Kasumi-1 (cell line): ENCODE measurements at places on chromosomes 2 and 18.
A peak's percentile ranks its signal among the peaks of the same experiment; 100 is the strongest.

DNA sequence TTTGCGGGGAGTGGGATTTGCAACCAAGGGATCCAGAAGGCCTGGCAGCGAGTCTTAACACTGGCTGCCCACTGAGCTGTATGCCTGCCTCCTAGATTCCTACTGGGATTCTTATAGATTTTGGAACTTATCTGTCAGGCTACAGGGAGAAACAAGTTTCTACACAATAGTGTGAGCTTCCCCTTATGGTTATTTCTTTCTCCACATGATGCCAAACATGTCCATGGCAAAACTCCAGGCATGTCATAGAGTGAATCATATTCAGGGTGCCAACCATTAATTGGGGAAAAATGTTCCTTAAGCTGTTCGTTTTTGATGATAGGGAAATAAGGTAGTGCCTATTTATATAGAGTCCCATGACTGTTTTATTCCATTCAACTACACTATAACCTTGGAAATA, 1185.2 kb upstream of the CELF4 start:
- DNase-seq, result no peak

- DNase-seq, result no peak
These were observed at the start of gene L3MBTL4 for GRCh38 chr18:6414723-6415417. L3MBTL4 (minus strand) TSS chr18:6414911; CDS start chr18:6311625, 103,286 bp downstream.

DNA sequence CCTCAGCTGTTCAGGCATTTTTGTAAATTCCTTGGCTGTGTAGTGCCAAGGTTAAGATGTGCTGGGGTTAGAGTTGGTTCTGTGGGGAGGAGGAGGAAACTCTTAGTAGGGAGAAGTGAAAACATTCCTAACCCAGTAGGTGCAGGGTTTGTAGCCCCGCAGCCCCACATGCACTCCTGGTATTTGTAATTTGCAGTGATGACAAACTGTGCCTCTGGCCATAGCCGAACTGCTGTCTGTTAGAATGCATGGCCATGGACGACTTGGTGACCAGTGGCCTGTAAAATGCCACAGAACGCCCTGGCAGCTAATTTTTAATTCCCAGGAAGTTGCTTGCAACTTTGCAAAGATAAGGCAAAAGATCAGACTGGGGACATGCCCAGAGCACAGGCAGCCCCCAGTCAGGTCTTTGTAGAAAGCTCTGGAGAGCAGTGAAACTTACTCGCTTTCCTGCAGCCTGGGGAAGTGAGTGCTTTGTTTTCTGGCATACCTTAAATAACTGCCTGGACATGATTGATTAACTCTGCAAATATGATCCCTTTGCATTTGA, 38.4 kb downstream of the LYPD6B start:
- DNase-seq, result no peak

DNA sequence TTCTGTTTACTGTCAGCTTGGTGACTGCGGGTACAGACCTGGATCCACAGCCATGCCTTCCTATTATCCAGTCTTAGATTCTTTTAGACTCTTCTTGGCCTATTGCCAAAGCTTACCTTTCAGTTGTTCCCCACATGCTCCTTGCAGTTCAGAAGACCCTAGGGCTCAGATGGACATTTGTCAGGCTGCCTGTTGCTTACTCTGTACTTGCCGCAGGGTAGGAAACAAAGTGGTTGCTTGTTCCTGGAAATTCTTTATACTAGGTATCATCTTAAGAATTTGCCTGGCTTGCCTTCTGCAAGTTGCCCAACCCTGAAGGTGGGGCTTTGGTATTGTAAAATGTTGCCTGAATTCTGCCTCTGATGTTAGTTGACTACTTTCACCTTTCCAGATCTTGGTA, 24.4 kb downstream of the CD28 start:
- no peak for DNase-seq

DNA sequence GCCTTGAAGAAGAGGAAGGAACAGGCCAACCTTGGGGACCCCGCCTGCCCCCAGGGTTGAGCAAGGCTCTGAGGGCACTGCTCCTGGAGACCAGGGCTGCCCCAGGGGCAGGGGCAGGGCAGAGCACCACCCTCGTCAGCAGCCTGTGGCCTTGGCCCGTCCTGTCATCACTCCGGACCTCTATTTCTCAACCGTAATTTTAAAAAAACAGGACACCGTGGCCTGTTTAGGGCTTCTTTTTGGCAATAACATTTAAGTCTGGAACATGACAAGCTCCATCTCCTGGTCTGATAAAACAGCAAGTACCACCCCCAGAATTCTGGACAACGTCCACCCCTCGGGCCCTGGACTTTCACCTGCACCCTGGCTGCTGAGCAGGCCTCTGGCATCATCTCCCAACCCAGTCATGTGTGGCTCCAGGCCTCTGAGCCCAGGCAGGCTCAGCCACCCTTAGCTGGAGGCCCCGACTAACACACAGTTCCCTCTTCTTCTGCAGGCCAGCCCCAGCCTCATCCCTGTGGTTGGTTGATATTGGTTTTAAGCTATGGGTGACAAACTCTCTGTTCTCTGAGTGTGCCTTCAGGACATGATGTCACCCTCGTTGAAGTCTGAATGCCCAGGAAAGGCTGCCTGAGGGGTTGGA, 22.6 kb upstream of the ID2 start:
- DNase-seq, result peak; percentile 43

- no peak for DNase-seq
These were observed 432.8 kb upstream of the SYT4 start for GRCh38 chr18:43710135-43710534.

DNA sequence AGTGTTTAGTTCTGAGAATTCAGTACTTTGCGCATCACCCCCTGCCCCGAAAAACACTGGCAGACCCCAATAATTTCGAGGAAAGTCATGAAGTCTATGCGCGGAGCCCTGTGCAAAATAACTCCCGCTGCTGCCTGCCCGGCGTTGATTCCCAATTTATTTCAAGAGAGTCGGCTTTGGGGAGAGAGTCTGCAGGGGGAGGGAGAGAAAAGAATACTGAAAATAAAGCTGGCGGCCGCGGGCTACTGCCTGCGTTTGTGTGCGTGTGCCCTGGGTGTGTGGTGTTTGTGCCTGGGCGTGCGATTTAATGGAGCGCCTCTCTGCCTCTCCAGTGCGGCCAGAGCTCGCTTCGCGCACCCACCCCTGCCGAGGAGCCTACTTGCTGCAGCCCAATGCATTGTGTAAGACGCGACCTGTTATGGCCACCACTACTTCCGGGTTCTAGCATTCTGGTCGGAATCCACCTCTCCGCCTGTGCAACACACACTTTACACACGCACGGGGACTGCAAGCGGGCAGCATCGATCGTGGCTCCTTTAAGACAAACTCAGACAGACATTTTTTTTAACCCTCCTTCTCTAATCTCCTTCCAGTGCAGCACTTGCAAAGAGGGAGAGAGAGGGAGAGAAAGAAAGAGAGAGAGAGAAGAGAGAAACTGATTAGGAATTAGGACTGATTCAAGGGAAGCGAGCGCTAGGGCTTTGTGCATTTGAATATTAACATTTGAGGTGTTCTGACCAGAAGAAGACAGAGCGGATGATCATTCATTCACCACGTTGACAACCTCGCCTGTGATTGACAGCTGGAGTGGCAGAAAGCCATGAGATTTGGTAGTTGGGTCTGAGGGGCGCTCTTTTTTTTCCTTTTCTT, at the start of gene MEIS1:
Gene MEIS1, plus strand, starts transcription at position 447 of the 870 bp plus-strand sequence. CDS start 732 bp downstream, outside the sequence.
- peak; percentile 86 for DNase-seq

DNA sequence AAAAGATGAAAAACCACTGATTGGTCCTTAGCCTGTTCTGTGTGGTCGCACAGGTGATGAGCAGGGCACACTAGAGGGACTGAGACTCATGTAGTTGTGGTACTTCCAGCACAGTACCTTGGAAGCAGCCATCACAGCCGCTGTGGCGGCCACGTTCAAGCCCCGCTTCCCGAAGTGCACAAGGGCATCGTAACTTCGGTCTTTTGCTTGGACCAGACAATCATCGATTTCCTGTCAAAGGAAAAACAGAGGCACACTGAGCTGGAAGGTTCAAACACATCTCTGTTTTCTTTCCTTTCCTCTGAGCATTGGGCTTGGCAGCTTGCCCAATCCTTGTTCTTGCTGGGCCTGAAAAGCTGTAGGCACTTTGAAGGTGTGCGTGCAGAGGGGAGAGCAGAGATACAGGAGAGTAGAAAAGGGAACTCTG, 52.6 kb downstream of the MRPL35 start:
- DNase-seq, result no peak

DNA sequence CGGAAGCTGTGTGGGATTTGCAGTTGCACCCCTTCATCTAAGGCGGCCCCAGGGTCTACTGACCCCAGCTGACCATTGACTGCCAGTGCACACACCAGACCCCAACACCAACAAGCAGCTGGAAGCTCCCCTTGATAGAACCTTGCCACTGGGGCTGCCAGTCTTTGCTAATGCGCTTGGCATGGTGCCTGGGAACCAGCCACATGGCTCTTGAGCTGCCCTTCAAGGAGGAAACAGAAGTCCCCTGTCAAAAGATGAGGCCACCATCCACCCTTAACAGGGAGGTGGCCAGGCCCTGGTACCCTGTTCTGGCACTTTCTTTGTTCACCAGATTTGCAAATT, 8.6 kb downstream of the ALPI start:
- no peak for DNase-seq

GRCh38 chr2:28952836-28953211, 28.3 kb upstream of the TOGARAM2 start:
- peak; percentile 67 for DNase-seq

- peak; percentile 92 for DNase-seq
These were observed 210.0 kb downstream of the RBM43 start for GRCh38 chr2:151051574-151052220.

- no peak for DNase-seq
These were observed 109.3 kb downstream of the FHOD3 start for GRCh38 chr18:36406805-36407204.

- peak; percentile 69 for DNase-seq
These were observed 530.3 kb upstream of the FSIP2 start for GRCh38 chr2:185208261-185208660.

- DNase-seq, result peak; percentile 59
These were observed 59.4 kb upstream of the MSTN start for GRCh38 chr2:190121971-190122370.

- DNase-seq, result no peak
These were observed 489.5 kb downstream of the IRS1 start for GRCh38 chr2:226310146-226310545.

DNA sequence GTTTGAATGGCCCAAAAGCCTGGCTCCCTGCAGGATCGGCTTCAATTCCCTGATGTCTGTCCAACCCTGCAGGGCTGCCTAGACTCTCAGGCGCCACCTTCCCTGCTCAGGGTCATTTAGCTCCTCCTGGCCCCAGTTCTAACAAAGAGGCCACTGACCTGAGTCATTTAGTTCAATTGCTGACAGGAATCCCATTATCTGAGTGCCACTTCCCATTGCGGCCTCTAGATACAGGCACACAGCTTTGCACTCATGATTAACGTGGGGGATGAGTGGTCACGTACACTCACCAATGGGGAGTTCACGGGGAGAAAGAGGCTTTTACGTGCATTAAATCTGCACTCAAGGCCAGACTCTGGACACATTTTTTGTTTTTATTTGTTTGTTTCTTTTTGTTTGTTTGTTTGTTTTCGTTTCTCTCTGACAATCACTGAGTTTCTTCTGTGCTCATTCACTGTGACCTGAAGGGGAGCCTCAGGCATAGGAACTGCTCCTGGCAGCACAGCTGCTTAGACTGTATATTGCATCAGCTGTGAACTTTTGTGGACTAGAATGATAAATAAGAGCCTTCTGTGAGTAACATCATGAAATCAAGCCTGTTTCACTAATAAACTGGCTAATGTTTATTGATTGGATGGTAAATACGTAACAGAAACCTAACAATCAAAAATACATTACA, 118.9 kb upstream of the CTNNA2 start:
- DNase-seq, result no peak

- DNase-seq, result peak; percentile 66
These were observed 6.3 kb upstream of the RAB31 start for GRCh38 chr18:9701609-9702349.

- no peak for DNase-seq
These were observed 790.8 kb downstream of the SOCS6 start for GRCh38 chr18:71079606-71080005.

DNA sequence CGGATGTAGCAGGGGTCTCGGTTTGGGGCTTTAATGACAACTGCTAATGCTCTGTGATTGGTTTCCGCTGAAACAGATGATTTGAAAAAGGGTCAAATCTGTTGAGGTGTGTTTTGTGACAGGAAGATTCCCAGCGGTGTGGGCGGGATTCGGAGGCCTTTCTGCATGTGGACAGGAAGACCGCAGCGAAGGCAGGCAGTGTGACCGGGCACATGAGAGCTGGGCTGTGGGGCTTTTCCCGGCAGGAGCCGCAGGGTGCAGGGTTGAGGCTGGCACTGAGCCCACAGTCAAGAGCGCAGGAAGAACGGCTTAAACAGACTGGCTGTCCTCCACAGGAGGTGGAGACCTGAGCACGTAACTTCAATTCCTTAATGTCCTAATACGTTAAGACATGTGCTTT, 180.0 kb upstream of the TPO start:
- no peak for DNase-seq

- DNase-seq, result no peak
These were observed 31.3 kb upstream of the PPP1CB start for GRCh38 chr2:28720345-28720744.

DNA sequence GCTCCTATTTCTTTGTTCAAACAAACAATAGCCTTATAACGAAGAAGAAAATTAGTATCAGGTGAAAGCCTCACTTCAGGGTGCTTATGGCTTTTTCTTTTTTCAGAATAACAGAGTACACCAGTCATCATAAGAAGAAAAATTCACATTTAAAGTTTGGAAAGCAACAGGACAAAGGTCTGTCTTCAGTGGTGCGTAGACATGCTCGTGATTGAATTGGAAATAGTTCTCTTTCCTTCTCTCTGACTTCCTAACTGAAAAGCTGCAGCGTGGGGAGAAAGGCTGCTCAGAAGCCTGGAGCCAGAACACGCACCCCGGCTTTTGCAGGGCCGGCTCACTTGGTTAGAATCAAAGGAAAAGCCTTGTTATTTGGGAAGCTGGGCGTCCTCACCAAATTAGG, 127.6 kb upstream of the ZNF516 start:
- no peak for DNase-seq

DNA sequence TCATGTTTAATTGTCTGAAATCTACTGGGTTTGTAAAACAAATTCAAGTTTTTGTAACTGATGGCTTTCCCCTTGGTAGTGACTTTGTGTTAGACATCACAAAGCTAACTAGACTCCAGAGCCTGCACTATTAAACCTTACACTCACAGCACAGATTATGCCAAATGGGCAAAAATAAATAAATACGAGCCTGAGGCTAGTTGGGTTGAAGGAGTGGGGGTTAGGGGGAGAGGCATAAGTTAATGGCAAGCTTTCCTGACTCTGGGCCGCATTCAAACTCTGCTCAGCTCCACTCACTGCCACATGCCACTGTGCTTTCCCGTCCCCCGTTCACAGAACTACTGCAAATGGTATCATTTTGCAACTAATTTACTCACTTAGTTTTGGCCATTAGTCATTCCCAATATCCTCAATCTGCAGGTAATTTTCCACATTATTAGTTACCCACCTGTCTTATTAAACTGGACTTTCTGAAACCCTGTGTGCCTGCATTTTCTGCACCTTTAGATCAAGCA, 1079.9 kb upstream of the PIK3C3 start:
- DNase-seq, result no peak
